ENCODE measurements at places on chromosomes 2 and 18.

DNA sequence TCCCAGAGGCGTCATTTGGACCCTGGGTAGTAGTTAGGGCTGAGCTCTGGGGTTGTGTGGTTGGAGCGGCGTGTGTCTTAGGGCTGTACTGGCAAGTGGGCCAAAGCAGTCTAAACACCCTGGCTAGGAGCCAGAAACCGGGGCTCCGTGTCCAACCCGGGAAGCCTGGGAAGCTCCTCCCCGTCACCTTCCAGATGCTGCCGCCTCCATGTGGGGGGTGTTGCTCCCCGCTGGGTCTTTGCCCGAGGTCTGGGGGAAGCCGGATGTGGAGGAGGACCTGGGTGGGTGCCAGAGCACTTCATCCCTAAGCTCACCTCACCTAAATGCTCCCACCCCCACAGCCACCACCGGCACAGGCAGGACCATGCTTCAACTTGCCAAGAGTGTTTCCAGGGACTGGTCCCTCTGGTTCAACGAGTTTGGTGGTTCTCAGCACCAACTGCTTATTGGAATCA is 25.4 kb downstream of the TET3 start:
- no peak for DNase-seq

- DNase-seq: no peak
Observed at GRCh38 chr18:68454511-68455228, 260.2 kb downstream of the TMX3 start.

DNA sequence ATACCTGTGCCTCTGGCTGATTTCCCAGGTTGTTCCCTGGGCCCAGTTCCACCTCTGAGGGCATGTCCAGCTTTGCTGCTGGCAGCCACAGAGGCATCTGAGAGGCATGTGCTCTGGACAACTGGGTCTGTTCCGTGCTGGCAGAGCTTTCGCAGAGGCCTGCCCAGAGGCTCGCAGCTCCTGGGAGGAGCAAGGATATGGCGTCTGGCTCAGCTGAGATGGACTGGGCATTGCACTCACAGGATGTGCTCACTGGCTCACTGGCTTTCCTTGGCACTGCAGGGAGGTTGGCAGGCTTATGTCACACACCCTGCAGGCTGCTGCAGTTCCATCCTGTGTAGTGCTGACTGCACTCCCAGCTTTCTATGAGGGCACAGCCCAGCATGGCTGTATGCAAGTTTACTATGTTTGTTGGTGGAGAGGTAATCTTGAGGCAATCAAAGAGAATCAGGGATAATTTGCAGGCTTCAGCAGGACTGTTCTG is 172.3 kb downstream of the PRKCE start:
- DNase-seq: no peak

DNA sequence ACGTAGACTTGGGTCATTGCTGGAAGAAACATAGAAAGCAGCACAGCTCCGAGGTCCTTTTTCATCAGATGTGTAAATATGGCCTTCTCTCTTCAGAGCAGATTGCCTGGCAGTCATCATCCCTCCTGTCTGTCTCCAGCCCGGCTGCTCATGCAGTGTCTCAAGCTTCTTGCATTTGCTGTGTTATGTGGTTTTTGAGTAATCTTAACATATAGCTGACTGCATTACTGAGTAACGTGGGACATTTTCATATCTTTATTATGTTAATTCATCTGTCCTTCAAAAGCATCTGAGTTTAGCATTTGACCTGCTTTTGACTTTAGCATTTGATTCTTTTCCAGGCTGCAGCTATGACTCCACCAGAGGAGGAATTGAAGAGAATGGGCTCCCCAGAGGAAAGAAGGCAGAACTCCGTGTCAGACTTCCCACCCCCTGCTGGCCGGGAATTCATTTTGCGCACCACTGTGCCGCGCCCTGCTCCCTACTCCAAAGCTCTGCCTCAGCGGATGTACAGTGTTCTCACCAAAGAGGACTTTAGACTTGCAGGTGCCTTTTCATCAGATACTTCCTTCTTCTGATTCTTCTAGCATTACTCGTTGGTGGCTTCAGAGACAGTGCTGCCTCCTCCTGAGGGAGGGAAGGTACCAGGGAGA is 116.2 kb downstream of the RAB3GAP1 start:
- no peak for DNase-seq

GRCh38 chr2:199830531-199830930 is 20.5 kb downstream of the FTCDNL1 start:
- no peak for DNase-seq

DNA sequence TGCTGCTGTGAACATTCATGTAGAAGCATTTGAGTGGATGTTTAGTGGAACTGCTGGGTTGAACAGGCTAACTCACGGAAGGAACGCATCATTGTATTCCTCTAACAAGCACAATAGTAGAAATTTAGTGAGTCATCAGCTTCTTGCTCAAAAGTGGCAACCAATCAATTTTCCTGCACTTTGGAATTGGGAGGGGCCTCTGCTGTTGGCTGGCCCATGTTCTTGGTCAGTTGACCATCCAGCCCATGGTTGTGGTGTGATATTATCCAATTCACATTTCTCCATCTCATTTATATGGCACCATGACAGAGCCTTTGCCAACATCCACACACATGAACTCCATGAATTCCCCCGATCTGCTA is 95.0 kb downstream of the TNFRSF11A start:
- no peak for DNase-seq

GRCh38 chr18:33210575-33211189 is 229.8 kb downstream of the CCDC178 start:
- DNase-seq: no peak

DNA sequence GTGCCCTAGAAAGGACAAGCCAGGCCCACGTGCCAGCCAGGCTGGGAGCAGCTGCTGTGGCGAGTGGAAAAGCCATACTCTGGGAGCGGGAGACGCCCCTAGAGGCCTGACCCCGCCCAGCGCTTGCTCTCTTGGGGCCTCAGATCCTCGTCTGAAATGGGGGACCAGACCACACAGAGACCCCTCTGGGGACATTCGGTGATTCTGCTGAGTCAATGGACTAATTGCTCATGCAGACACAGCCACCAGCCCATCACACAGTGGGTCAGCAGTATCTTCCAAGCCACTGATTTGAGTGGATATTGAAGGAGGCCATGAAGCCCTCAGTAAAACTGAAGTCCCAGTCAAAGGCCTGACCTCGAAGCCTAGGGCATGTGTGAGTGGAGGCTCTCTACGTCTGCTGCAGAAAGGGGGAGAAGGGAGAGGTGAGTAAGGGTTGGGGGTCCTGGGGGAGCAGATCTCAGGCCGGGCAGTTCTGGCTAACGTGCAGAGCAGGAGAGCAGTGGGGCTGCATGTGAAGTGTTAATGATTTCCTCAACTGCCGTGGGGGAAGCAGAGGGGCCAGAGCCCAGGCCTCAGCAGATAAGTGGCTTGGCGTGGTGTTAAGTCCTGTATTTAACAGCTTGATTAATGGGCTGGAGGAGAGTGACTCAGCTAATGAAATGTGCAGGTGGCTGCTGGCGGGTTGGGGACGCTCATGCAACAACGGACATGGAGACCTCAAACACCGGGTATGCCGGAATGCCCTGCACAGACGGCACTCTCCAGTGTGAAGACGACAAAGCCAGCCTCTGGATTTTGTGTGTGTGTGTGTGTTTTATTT is 104.4 kb upstream of the TWIST2 start:
- no peak for DNase-seq

GRCh38 chr2:77081597-77081996 is 440.6 kb downstream of the LRRTM4 start:
- no peak for DNase-seq

DNA sequence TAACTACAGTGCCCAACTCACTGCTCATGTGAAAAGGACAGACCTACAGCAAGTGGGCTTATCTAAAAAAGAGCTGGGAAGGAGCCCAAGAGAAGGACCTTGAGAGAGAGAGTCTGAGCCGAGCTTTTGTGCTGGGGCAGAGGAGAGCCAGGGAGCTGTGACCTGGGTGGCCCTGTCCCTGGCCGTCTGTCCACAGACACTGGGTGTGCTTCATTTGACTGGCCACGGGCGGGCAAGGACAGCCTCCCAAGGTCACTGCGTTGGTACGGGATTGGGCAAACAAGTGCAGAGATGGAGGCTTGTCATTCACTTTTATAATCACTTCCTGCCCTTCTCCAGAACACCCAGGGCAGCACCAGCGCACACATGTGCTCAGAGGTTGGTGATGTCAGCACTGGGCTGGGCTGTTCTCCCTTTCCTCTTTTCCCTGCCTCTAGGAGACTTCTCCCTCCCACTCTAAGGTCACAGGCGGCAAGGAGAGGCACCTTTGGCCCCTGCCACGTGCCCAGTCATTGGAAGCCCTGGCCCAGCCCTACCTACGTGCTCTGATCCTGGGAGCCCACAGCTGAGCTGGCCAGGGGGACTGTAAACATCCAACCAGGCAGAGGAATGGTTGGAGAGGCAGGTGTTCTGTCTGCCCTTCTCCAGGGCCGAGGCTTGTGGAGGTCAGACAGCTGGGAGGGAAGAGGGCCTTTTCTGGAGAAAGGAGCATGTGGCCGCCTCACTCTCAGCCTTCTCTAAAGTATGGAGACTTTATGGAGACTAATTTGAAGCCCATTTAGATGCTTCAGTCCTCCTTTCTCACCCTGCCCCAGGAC is 6.4 kb upstream of the PSD4 start:
- no peak for DNase-seq

- no peak for DNase-seq
Observed at GRCh38 chr18:43642727-43643330, 365.5 kb upstream of the SYT4 start.

DNA sequence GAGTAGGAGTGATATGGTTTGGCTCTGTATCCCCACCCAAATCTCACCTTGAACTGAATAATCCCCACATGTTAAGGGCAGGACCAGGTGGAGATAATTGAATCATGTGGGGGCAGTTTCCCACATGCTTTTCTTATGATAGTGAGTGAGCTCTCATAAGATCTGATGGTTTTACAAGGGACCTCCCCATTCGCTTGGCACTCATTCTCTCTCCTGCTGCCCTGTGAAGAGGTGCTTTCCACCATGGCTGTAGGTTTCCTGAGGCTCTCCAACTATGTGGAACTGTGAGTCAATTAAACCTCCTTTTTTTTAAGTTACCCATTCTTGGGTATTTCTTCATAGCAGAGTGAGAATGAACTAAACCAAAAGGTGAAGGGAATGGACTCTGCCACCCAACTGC is 207.5 kb downstream of the LOXHD1 start:
- no peak for DNase-seq

- DNase-seq: no peak
Observed at GRCh38 chr2:100813527-100813926, 6.4 kb upstream of the NPAS2 start.

DNA sequence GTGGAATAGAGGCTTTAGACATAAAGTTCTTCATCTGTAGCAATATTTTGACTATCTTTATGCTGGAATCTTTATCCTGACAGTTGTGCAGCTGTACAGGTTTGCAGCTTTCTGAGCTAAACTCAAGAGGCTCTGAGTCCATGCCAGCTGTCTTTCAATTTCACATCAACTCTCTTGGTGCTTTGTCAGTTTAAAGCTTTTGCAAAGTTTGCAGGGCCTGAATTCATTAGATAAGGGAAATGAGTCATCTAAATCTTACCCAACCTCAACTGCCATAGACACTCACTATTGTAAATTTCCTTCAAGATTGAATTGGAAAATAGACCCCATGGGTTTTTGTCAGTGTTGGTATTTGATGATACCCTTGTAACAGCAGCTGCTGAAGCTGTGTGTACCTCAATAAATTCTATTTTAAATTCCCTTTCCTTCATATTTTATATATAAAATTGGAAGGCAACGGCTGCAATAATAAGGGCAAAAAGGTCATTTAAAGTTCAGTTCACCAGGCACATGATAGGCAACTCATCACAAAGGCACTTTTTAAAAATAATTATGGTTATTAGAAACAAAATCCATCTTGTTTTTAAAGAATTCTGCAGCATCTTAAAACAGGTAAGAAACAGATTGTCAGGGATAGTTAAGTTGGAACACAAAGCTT is 169.9 kb upstream of the SLC39A10 start:
- no peak for DNase-seq

GRCh38 chr2:218028562-218029348 is 26.0 kb upstream of the TNS1 start:
- no peak for DNase-seq

DNA sequence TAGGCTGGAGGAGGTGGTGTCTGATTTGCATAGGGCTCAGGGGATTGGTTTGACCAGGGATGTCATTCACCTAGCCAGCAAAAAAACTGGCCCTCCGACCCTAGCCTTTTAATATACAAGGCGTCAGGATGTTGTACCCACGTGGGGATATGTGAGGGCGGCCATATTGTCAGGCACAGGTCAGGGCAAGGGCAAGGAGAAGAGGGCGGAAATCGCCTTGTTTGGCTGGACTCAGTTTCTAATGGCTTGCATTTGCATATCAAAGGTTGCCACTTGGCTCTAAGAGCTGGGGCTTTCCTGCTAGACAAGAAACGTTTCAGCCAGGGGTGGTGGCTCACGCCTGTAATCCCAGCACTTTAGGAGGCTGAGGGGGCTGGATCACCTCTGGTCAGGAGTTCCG is 24.9 kb upstream of the PDCL3 start:
- DNase-seq: no peak

DNA sequence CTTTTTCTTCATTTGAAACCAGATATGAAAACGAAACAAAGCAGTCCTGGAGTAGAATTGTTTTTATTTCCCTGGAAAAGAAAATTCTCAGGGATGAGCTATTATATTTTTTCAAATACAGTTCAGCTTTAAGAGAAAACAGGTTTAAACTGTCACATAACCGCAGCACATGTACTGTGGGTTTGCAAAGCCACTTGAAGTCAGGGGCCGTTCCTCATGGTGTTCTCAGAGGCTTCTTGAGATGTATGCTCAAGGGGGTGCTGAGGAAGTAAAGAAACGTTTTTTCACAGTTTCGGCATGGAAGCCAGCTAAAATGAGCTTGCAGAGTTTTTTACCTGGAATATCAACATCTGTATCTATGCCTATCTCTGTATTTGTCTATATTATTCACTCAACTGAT is 225.3 kb downstream of the MC4R start:
- no peak for DNase-seq

- no peak for DNase-seq
Observed at GRCh38 chr2:217362710-217363109, 502.8 kb upstream of the TNP1 start.

DNA sequence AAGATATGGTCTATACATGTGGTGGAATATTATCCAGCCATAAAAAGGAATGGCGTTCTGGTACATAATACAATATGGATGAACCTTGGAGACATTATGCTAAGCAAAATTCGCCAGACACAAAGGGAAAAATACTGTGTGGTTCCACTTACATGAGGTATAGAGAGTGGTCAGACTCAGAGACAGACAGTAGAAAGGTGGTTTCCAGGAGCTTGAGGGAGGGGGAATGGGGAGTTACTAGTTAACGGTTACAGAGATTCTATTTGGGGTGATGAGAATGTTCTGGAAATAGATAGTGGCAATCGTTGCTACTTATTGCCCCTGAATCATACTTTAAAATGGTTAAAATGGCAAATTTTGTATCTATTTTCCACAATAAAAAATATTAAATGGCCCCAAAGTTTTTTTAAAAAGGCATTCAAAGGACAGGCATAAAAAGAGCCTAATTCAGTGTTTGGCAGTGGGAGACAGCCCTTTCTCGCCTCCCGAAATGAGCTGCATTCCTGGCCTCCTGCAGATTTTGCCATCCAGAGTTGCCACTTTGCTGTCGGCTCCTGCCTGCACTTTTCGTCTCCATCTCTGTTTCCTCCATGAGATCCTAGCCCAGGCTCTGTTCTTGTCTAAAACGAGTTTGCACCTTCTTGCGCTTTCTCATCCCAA is 13.5 kb downstream of the TNFRSF11A start:
- no peak for DNase-seq

Data from AG04449 (cell line).